ENCODE measurements at places on chromosomes 2 and 18.

DNA sequence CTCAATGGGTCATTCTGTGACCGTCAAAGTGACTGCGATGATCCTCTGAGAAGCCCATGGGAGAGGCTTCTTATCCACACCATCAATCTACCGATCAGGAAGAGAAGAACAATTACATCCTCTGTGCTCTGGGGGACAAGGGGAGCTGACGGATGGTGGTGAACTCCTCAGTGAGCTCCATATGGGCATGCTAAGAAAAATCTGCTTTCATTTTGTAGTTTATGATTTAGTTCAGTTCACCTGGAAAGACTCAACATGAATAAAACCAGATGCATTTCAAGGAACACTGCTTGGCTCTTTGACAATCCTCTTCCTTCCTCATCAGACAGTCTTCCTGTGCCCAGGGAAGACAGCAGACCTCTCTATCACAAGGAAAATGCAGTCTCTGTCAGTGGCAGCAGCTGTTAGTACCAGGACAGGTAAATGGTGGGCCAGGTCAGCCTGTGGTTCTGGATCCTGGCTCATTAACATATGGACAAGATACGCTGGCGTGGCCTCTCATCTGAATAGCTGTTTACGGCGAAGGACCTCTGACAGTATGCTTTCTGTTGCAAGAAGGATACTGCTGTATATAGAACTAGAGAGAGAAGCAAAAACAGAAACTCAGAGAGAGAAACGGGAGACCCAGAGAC, 176.9 kb downstream of the BCL2 start:
- DNase-seq = no peak

DNA sequence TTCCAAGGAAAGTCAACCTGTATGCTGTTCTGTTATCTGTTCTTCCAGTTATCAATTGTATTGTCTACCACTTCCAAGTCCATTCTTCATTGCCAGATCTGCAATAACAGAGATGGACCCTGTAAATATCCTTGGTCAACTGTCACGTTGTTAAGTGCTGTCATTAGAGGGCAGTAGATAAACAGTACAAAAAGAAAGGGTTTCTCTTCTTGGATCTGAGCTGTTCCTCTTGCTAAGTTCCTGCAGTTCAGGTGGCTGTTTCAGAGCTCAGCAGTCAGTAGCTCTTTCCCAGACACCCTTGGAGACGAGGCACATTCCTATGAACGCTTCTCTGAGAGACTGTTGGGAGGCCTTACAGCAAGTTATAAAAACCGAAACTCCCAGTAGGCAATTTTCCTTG, 957.1 kb upstream of the CHAC2 start:
- peak; percentile 3 for DNase-seq

GRCh38 chr2:45192481-45192880, 183.2 kb upstream of the SIX2 start:
- DNase-seq = no peak

- DNase-seq = no peak
These were observed 114.1 kb downstream of the NDUFA10 start for GRCh38 chr2:239910851-239911640.

DNA sequence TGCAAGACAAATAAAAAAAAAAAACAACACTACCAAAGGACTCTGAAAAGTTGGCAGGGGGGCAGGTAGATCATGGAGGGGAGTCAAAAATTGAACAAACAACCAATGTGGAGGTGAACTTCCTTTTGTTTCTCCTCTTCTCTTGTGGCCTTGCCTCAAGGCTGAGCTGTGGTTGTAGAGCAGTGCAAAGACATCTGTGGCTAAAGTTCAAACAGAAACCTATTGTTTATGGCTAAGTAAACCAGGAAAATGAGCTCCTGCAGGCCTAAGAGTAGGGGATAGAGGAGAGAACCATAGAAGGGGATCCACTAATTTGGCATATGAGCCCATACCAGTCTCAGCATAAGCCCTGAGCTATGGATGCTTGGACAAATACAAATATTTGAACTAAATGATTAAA, 40.2 kb upstream of the EGR4 start:
- DNase-seq = no peak

All from fibroblast of skin of left quadriceps (primary cell).